ENCODE measurements at places on chromosomes 2 and 18.

DNA sequence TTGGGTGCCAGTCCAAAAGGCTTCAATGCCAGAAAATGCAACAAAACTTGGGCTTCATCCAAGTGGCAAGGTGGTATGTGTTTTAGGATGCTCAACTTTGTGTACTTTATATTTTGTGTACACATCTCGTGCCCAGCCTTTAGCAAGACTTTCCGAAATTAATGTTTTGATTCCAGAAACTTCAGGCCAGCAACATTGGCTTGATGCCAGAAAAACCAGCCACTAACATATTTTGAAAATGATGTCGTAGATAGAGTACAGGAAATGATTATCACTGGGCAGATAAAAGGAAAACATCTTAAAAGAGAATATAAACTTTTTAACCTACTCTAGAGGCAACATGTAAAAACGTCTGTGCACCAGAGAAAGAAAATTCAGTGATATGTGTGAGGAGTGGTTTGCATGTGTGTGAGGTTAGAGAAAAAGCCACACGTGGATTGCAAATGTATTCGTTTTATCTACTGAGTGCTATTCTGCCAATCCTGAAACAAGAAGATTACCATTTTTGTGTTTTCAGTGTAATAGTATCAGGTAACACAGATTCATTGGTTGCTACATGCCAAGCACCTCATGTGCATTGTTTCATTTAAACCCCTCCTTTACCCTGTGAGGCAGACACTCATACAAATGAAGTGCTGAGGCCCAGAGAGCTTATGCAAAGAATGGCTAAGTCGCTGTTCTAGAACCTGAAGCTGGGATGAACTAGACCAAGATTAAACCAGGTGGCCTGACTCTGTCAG lies 264.8 kb downstream of the C1D start:
- no peak for DNase-seq

DNA sequence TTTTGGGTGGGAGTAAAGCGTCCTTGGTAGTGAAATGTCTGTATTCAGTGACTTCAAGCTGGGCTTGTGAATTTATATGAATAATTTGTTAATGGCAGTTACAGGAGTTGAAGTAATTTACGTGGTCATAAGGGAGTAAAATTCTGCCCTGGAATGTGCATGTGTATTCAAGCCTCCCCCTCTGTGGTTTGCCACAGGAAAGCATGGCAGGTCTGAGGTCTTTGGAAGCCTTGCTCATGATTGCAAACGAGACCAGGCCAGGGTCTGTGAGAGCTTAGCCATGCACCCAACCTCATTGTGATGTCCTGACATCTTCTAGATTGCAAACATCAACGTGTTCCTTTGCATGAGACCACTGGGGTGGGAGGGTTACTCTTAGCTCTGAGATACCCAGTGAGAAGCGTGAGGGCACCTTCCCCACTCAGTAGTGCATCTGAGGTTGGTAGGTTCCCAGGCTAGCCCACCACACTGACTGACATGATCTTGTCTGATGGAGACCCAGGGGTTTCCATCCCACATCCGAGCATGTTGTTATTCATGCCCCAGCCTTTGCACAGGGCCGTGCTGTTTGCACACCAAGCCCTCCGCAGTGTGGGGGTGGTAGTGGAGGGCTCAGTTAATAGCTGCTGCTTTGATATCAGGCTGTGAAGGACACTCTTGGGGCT lies 216.5 kb downstream of the KLHL29 start:
- no peak for DNase-seq

GRCh38 chr2:53826587-53827397 lies 33.0 kb downstream of the GPR75 start:
- no peak for DNase-seq

DNA sequence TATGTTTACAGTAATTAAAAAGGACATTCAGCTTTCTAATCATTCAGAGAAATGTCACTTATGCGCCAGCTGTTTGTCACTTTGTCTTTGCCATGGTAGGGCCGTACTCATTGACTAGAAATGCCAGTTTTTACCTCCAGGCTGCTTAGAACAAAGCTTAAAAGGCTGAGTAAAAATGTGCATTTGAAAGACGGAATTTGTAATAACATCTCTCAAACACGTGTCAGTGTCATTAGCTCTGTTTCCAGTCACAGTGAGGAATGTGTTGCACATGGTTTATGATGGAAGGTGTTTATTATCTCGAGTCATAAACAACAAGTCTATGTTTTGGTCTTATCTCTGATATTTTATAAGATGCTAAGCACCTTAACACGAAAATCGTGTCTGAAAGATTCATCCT lies 118.2 kb downstream of the SNTG2 start:
- no peak for DNase-seq

DNA sequence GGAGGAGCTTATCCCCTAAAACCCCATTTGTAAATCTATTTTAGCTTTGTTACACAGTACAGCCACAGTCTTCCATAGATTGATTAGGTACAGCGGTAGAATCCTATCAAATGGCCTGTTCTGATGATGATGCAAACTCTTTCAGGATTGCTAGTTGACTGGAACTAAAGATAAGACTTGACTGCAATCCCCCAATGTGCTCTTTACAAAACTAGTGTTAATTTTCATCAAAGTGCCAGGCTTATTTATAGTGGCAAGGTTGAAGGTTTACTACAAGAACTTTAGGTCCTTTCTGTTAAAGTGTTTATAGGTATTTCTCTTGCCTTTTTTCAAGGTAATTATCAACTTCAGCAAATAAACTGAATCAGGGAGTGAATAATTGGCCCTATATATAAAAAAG lies 9.0 kb upstream of the OTX1 start:
- no peak for DNase-seq

- DNase-seq = no peak
Observed at GRCh38 chr2:58341047-58341446, 99.9 kb upstream of the FANCL start.
